Activated CD4-positive, alpha-beta T cell treated with anti-CD3 and anti-CD28 coated beads, Interleukin-2, amount 50 U/mL, for 24 hours (primary cell): ENCODE measurements at places on chromosomes 12 and 14.

DNA sequence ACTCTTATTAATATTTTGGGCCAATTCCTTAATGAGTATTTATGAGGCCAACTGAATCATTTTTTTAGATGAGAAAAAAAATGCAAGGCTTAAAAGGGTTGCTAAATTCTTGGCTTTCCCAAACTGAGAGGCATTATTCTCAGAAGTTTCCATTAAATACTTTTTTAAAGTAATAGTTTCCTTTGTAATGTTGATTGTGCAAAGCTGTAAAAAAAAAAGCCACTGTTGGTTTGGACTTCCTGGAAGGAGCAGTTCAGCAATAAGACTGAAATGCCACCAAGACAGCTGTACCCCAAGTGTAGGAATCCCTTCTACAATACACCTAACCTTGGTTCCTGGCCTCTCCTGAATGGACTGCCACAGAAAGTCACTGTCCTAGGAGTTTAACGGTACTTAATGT lies 231.3 kb downstream of the MON2 start:
- DNase-seq = no peak

- DNase-seq = no peak
Observed at GRCh38 chr12:58575256-58575655, 345.0 kb downstream of the LRIG3 start.

DNA sequence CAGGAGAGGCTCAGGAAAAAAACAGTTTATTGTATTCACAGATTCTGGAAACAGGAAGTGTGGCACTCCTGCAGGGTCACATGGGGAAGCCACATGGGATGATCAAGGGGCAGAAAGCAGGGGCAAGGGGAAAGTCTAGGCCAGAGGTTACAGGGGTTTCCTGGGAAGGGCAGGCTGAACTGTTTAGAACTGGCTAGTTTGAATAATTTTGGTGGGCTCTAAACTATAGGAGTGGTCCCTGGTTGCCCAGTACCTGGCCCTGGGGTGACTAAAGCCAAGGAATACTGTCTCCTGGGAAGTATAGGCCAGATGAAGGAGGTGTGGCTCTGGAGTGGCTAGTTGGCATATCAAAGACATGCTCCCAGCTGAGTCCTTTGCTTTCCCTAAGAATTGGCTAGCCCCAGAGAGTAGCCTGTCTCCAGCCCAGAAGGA lies 169.2 kb downstream of the SLC41A2 start:
- DNase-seq = no peak

- no peak for DNase-seq
Observed at GRCh38 chr12:96194576-96194889, 358 bp downstream of the ELK3 start.
